ENCODE measurements at places on chromosomes 12 and 14.
A peak's percentile ranks its signal among the peaks of the same experiment; 100 is the strongest.

DNA sequence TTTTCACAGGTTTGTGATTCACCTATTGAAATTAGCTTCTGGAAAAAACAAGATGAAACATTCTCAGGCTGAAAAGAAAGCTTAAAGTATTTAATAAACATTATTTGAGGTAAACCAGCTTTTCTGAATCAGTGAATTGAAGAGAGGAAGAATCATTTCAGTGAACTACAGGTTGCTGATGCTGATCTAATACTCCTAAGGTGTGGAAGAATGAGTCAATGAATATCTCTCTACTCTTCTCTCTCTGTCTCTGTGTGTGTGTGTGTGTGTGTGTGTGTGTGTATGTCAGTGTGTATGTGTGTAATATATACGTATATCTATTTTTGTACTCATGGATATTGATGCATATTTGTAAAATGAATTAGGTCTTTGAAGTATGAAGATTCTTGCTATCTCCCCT, 312.2 kb downstream of the SSPN start:
- no peak for DNase-seq

DNA sequence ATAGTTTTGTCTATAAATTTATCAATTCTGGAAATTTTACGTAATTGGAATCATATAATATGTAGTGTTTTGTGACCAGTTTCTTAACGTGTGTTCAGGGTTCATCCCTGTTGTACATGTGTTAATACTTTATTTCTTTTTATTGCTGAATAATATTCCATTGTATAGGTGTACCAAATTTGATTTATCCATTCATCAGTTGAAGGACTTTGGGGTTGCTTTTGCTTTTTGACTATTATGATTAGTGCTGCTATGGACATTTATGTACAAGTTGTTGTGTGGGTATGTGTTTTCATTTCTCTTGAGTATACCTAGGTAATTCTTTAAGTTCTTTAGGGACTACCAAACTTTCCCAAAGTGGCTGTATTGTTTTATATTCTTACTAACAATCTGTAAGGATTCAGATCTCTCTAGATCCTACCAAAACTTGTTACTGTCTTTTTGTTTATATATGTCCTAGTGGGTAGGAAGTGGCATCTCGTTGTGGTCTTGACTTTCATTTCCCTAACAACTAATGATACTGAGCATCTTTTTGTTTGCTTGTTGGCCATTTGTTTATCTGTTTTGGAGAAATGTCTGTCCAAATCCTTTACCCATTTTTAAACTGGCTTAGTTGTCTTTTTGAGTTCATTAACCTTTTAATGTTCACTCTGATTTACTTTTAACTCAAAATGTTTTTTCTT, 14.9 kb downstream of the VRK1 start:
- no peak for DNase-seq

GRCh38 chr14:19799880-19800279, 3.7 kb upstream of the OR4N2 start:
- no peak for DNase-seq

GRCh38 chr14:22313172-22313801, 275.7 kb downstream of the DAD1 start:
- DNase-seq = no peak

DNA sequence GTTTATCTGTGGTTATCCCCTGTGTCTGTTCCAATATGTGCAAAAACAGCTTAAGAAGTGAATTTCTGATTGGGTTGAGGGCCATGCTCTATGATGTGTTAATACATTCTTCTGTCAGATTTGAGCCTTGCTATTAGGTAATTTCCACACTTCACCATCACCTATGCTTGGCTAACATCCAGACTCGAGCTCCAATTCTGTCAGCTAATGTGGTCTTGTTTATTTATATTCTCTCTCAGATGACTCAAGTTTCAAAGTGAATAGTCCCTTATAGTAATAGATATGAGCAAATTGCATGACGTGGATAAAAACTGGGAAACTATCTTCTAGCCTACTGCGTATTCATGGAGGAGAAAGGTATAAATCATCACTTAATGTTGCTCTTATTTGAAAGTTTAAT, 451.3 kb downstream of the SNAPC1 start:
- DNase-seq = no peak

DNA sequence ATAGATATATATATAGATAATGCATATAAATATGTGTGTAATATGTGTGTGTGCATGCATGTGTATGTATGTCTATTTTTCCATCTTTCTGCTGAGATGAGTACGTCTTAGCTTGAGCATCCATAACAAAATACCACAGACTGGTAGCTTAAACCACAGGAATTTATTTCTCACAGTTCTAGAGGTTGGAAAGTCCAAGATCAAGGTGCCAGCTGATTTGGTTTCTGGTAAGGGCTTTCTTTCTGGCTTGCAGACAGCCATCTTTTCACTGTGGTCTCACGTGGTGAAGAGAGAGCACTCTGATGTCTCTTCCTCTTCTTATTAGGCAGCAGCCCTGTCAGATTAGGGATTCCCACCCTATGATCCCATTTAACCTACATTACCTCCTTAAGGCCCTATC, 47.3 kb downstream of the ACSM4 start:
- no peak for DNase-seq

GRCh38 chr12:122743895-122744525, 8.6 kb upstream of the DENR start:
- DNase-seq = peak; percentile 91

DNA sequence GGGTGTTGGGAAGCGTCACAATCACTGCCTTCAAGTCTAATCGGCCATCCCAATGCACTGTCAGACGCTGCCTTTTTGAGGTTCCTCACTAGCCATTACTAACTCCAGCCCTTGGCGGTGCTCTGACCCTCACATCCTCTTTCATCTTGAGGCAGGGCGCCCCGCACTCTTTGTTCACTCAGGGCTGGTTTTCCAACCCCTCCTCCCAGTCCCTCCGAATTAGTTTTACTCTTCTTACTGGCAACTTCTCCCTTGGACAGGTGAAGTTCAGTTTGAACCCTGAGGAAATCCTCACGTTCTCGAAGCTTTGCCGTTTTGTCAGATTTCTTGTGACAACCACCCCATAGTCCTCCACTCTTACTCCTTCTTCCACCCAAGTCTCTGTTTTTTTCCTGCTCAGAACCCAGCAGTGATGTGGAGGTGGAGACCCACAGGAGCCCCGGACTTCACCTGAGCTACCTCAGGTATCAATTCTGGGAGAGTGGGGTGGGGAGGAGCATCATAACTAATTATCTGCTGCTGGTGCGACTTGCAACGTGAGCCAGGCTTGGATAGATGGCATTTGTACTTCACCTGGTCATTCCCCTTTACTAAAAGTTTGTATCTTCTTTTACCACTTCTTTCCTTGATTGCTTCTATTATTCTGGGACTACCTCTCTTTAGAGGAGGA, 757 bp downstream of the ZC3H10 start:
- DNase-seq = peak; percentile 27

DNA sequence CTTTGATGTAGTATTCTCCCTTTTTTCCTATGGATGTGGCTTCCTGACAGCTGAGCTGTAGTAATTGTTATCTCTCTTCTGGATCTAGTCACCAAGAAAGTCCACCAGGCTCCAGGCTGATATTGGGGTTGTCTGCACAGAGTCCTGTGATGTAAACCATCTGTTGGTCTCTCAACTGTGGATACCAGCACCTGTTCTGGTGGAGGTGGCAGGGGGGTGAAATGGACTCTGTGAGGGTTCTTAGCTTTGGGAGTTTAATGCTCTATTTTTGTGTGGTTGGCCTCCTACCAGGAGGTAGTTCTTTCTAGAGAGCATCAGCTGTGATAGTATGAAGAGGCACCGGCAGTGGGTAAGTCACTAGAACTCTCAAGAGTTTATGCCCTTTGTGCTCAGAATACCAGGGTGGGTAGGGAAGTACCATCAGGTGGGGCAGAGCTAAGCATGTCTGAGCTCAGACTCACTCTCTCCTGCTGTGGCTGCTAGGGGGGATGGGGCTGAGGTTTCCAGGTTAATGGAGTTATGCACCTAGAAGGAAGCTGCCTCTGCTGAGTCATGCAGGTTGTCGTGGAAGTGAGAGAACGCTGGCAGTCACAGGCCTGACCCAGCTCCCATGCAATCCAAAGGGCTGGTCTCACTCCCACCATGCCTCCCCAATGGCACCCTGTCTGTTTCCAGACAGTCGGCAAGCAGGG, 3.0 kb upstream of the TAS2R14 start:
- no peak for DNase-seq

GRCh38 chr12:64219145-64219544, 3.0 kb downstream of the KICS2 start:
- no peak for DNase-seq

- no peak for DNase-seq
These were observed 431.9 kb downstream of the BCL11B start for GRCh38 chr14:98840091-98840490.

- no peak for DNase-seq
These were observed 18.0 kb upstream of the CATSPERB start for GRCh38 chr14:91749868-91750267.

DNA sequence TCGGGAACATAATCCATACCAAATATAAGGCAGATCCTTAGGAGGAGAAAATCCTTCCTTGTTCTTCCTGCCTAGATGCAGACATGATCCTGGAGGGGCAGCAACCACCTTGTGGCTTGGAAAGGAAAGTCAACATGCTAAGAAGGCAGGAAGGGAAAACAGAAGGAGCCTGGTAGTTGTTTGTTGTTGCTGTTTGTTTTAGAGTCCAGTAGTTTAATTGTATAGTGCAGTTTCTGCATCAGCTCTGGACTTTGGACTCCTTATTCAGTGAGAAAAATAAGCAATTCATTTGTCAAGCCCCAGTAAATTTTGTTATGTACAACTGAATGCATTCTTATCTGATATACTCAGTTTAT, 45.7 kb upstream of the APPL2 start:
- DNase-seq = no peak

- DNase-seq = no peak
These were observed 72.9 kb upstream of the SFSWAP start for GRCh38 chr12:131637986-131638385.

GRCh38 chr14:89540830-89541470, 123.9 kb upstream of the FOXN3 start:
- no peak for DNase-seq

DNA sequence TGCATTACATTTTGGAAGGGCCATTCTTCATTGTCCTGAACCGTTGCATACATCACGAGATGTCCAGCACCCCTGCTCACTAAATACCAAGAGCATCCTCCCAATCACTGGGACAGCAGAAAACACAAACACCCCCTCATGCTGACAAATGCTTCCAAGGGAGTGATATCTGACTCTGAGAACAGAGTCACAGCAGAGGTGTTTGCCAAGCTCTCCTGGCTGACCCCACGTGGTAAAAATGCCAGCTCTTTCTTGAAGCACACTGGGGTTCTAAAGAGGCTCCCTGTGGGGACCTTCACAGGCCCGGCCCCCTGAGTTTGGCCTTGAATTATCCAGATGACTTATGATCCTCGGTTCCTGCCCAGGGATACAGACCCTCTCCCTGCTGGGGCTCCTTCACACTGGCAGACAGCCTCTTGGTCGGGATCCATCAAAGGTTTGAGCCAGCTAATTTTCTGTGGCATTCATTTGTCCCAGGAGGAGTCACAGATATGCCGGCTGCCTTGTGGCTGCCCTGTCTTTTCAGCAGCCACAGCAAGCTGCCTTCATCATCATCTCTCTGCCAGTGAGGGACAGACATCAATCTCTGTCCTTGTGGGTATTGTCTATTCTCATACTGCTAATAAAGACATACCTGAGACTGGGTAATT, 43.1 kb upstream of the PSMC1 start:
- DNase-seq = no peak

GRCh38 chr12:62776575-62776974, 158.4 kb downstream of the PPM1H start:
- no peak for DNase-seq

DNA sequence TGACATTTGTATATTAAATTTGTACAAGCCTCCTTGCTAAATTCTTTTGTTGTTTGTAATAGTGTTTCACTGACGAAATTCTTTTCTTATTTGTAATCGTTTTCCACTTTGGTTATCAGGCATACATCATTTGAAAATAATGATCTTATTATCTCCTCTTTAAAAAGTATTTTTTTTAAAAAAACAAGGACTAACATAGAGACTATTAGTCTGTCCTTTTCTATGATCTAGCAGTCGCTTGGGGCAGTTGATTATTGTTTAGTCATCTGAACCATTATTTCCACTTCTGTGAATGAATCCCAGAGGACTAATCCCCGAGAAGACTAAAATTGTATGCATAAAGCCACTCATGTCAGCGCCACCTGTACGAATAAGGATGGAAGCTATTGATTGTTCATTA, 11.5 kb downstream of the ADGRD1 start:
- DNase-seq = no peak

GRCh38 chr14:85463512-85463911, 66.4 kb upstream of the FLRT2 start:
- DNase-seq = peak; percentile 66

- no peak for DNase-seq
These were observed 121.2 kb downstream of the PTPRQ start for GRCh38 chr12:80565271-80565670.

DNA sequence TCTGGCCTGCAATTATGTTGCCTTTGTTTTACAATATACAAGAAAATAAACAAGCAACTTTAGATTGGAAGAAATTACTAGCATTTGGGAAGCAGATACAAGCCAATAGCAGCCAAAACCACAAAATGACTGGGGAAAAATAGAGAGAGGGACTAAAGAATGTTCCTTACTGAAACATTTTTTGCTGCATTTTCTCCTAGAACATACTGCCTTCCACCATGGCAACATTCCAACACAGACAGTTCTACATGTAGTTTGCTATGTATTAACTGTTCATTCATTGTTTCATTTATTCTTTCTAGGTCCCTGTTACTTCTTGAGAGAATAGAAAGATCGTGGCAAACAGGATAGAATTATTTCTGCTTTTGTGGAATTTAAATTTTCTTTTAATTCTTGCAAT, 530.2 kb downstream of the RPS29 start:
- no peak for DNase-seq

GRCh38 chr14:103315351-103315911, 18.6 kb upstream of the EIF5 start:
- peak; percentile 76 for DNase-seq

GRCh38 chr14:61355892-61356325, 34.5 kb downstream of the PRKCH start:
- DNase-seq = peak; percentile 47

GRCh38 chr12:45223868-45224267, 8.0 kb downstream of the ANO6 start:
- no peak for DNase-seq

Data from inflammatory macrophage treated with lipopolysaccharide for 1 hour (primary cell).